ENCODE measurements at places on chromosomes 7 and 10.

DNA sequence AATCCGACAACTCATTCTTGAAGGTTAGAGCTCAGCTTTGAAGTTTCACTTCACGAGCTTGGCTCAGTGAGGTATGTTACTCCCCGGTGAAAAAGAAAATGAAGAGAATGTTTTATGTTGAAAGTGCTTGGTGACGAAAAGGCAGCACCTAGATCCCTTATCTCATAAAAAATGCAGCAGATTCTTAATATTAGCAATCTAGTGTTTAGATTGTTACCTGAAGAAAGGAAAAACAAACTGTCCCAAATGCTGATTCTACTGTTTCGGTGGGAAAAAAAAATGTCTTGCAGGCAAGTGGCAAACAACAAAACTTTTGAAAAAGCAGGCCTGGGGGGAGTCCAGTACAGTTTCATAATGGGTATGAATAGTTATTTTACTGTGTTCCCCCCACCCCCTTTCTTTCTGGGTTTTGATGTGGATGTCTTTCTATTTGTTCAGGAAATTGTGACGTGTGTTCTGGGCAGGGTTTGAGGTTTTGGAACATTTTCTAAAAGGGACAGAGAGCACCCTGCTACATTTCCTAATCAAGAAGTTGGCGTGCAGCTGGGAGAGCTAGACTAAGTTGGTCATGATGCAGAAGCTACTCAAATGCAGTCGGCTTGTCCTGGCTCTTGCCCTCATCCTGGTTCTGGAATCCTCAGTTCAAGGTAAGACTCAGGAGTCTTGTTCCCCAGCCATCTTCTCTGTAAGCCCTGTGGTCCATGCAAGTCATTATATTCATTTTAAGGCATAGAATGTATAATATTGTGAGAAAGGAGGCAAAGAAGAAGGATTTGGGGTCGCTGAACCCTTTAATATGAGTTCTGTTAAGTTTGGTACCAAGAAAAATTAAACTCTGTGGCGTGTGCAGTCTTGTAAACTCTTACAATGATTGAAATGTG is at the start of gene SRGN:
TSS of gene SRGN (plus strand) at position 514 of the 881 bp plus-strand sequence. CDS start at position 569, 55 bp downstream.
- DNase-seq = peak; percentile 63

DNA sequence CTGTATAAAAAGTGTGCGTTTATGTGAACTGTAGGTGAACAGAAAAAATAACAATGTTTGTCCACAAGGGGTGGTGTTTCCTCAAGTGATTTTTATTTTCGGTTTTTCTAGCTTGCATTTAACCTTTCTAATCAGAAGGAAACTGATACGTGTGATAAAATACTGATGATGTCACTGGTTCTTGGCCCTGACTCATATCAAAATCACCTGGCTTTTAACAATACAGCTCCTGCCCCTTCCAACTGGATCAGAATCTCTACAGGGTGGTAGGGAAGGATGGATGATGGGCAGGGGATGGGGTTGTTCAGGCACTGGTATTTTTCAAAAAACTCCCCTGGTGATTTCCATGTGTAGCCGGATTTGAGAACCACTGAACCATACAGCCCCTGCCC is 10.9 kb downstream of the NPFFR1 start:
- peak; percentile 62 for DNase-seq

DNA sequence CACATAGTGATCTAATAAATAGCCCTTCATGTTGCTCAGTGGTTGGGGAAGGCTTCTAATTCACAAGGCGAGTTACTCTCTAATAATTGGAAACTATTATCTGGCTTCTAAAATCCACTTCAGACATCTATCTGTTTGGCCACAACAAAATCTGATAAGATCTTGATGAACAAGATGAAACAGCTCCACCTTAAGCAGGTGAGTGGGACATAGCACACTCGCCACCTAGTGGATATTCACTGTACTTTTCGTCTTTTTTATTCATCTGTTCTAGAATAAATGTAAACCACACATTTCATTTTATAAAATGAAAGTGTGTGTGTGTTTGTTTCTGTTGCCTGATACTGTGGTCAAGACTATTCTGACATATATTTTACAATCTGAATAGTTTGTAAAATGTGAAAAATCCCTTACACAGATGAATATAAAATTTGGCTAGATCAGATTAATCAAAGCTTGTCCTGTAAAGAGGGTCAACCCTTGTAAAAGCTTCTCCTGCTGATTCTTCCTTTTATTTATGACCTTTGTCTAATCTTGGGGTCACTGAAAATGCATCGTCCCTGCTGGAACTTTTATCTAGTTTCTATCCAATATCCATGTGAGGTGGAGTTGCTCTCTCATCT is 26.5 kb upstream of the CNTNAP2 start:
- no peak for DNase-seq

DNA sequence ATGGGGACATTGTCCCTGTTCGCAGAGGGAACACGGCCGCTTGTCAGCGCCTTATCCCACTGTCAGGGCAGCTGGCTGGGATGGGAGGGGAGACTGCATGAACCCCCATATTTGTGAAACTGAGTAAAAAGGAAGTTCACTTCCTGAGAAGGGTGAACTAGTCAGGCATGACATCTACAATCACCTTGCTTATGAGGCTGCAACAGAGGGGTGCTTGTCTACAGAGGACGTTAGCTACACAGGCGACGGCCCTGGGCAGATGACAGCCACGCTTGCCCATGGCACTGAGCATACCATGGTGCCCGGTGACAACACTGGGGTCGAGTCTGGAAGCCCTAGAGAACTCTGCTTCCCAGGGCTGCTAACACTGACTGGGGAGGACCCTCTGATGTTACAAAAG is 46.0 kb upstream of the KDM7A start:
- no peak for DNase-seq

DNA sequence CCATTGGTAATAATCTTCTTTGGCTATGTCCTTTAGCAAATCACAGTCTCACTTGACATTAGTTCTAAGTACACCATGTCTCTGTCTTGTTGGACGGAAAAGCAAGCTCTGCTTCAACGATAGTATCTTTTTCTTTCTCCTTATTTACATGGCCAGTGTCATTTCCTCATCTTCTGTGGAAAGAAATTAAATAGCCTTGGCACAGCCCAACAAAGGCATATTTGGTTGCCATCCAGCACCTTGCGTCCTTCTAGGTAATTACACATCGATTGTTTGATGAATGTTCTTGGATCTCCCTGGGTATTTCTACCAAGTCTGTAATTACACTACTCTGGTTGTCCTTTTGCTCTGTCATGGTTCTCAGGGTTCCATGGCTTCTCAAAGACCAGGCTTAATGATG is 183.1 kb downstream of the CHN2 start:
- no peak for DNase-seq

- no peak for DNase-seq
Observed at GRCh38 chr10:72323771-72324191, 30.9 kb downstream of the DNAJB12 start.

GRCh38 chr10:118842843-118843624 is 88.3 kb upstream of the CACUL1 start:
- DNase-seq = no peak

- no peak for DNase-seq
Observed at GRCh38 chr7:93119191-93119905, 1.6 kb upstream of the SAMD9 start.

- no peak for DNase-seq
Observed at GRCh38 chr10:5543623-5544022, 18.9 kb downstream of the CALML3 start.

- no peak for DNase-seq
Observed at GRCh38 chr7:15753887-15754579, 67.5 kb upstream of the MEOX2 start.

- DNase-seq = no peak
Observed at GRCh38 chr7:95772298-95772770, at the start of gene DYNC1I1. DYNC1I1 (plus strand) TSS chr7:95772554; CDS start chr7:95804730, 32,176 bp downstream.

GRCh38 chr7:98870807-98871491 is 1.1 kb upstream of the TMEM130 start:
- no peak for DNase-seq

DNA sequence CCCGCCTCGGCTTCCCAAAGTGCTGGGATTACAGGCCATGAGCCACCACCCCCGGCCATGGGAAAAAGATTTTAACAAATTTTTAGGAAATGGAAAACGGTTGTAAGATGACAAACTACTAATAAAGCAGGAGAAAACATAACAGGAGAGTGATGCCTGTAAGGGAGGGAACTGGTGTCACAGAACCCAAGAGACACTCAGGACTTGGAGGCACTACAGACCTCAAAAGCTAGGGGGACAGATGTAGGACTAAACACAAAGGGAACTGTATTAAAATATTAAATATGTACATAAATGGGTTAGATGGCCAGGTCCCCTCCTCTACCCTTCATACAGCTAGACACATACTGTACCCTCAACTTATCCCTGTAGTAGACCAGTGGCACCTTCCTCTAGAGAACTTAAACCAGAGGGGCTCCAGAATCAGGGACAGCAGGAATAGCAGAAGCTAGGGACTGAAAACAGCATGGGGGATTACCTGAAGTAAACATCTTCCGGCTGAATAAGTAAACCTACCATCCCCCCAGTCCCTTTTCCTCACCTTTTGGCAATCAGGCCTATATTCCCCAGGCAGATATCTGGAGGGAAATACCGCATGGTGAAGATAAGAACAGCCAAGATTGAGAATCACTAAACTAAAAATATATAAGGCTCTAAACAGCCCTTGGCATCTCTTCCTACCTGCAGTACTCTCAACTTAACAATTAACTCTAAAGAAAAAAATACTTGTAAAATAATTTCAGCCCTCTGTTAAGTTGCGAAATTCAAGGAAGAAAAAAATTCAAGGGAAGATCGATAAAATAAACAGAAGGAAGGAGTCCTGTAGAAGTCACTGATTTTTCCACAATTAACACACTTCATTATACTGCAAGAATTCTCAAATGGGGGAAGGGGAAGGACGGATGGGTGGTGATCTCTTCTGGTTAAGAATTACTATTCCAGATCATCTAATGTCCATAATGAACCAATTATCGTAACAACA is 15.5 kb downstream of the TM9SF3 start:
- no peak for DNase-seq

- no peak for DNase-seq
Observed at GRCh38 chr10:498760-499435, 190.6 kb downstream of the DIP2C start.

GRCh38 chr10:76190634-76191270 is 759.3 kb downstream of the LRMDA start:
- no peak for DNase-seq
